Activated CD4-positive, alpha-beta T cell treated with anti-CD3 and anti-CD28 coated beads, Interleukin-2, amount 10 ng/mL, durations not matched to agents 7 days and 5 days (primary cell): ENCODE measurements at places on chromosomes 16 and 17. TPM values are rescaled to one million over a fixed set of nuclear protein-coding genes. Genes with fewer than 3 reads are reported as not detected.

Gene CCL23
- not detected for total RNA-seq

Gene ARL5C
- total RNA-seq = not detected

Gene NPIPB2
- 7.6 TPM for total RNA-seq

Gene SUMO2
- total RNA-seq = 527 TPM

- no peak overlapping the region for H3K27ac ChIP-seq
- no peaks in the 10 kb centered on the region for H3K36me3 ChIP-seq
- no peak overlapping the region for H3K4me3 ChIP-seq
- H3K27me3 ChIP-seq = peaks cover 2% of the 10 kb centered on the region
- H3K4me1 ChIP-seq = no peaks in the 10 kb centered on the region
- DNase-seq = no peak
Observed at GRCh38 chr16:87552072-87552718, 50.1 kb upstream of the JPH3 start.

- peaks cover 17% of the 10 kb centered on the region for H3K4me1 ChIP-seq
- no peak overlapping the region for H3K27ac ChIP-seq
- no peaks in the 10 kb centered on the region for H3K36me3 ChIP-seq
- DNase-seq = no peak
Observed at GRCh38 chr16:716200-716568, 1.3 kb downstream of the METRN start.

DNA sequence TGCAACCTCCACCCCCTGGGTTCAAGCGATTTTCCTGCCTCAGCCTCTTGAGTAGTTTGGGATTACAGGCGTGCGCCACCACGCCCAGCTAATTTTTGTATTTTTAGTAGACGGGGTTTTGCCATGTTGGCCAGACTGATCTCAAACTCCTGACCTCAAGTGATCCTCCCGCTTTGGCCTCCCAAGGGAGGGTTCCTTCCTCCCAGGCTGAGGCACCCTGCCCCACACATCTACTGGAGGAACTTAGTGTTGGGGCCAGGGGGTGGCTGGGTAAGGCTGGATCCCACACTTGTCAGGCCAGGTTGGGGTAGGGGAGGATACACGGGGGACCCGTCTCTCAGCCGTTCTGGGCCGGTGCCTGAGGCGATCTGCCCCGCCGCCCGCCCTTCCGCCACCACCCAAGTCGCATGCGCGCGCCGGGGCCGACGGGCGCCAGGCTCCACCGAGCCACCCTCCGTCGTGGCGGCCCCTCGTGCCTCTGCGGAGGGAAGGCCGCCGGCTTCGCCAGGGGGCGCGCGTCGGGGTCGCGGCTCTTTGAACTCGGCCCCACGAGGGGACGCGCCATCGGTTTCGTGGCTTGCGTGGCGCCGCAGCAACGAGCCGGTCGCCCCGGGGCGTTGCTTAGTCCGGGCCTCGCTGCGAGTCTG, 15.9 kb downstream of the GRB7 start:
- peak overlapping the region; percentile 93 for H3K27ac ChIP-seq
- peak overlapping the region; percentile 75 for H3K4me3 ChIP-seq
- H3K4me1 ChIP-seq = peaks cover 53% of the 10 kb centered on the region

- H3K27ac ChIP-seq = no peak overlapping the region
- H3K4me1 ChIP-seq = no peaks in the 10 kb centered on the region
Observed at GRCh38 chr16:87794485-87795078, 28.8 kb upstream of the KLHDC4 start.

GRCh38 chr17:57666201-57666870, 78.8 kb downstream of the CCDC182 start:
- H3K27me3 ChIP-seq = no peaks in the 10 kb centered on the region
- no peak overlapping the region for H3K4me3 ChIP-seq
- H3K36me3 ChIP-seq = no peaks in the 10 kb centered on the region
- no peak for DNase-seq

GRCh38 chr16:68013440-68013839, 2.3 kb downstream of the DPEP2NB start:
- no peak for DNase-seq
- H3K4me3 ChIP-seq = no peak overlapping the region
- no peak overlapping the region for H3K27ac ChIP-seq
- no peaks in the 10 kb centered on the region for H3K27me3 ChIP-seq

GRCh38 chr16:4935241-4935855, 1.6 kb downstream of the PPL start:
- H3K36me3 ChIP-seq = no peaks in the 10 kb centered on the region
- peaks cover 30% of the 10 kb centered on the region for H3K27me3 ChIP-seq
- H3K4me3 ChIP-seq = no peak overlapping the region
- DNase-seq = no peak
- H3K4me1 ChIP-seq = peaks cover 4% of the 10 kb centered on the region

DNA sequence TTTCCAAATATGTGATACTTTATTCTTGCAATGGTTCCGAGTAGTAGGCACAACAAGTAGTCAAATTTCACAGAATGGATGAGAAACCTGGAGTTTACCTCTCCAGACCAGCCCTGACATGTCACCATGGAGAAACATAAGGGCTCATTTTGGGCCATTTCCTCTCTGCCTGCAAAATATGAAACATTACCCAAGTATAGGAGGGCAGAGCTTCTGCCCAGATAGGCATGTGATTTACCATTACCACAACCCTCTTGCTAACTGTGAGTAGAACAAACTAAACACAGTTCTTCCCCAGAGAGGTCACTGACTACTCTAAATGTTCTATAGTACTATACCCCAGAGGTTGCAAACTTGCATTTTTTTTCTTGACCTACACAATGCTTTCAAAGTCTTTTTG, 15.7 kb upstream of the KPNB1 start:
- H3K4me3 ChIP-seq = no peak overlapping the region
- no peak overlapping the region for H3K27ac ChIP-seq
- H3K4me1 ChIP-seq = peaks cover 26% of the 10 kb centered on the region
- DNase-seq = no peak
- H3K27me3 ChIP-seq = no peaks in the 10 kb centered on the region

GRCh38 chr16:6189216-6189615, 1091.6 kb upstream of the EEF2KMT start:
- no peak overlapping the region for H3K27ac ChIP-seq
- H3K4me3 ChIP-seq = no peak overlapping the region
- no peak for DNase-seq
- H3K36me3 ChIP-seq = no peaks in the 10 kb centered on the region
- no peaks in the 10 kb centered on the region for H3K4me1 ChIP-seq
- no peaks in the 10 kb centered on the region for H3K27me3 ChIP-seq

- no peak overlapping the region for H3K4me3 ChIP-seq
- H3K27ac ChIP-seq = no peak overlapping the region
- no peaks in the 10 kb centered on the region for H3K4me1 ChIP-seq
- no peaks in the 10 kb centered on the region for H3K36me3 ChIP-seq
Observed at GRCh38 chr17:2551493-2551892, 39.8 kb upstream of the METTL16 start.
